ENCODE measurements at places on chromosomes 12 and 14.

- DNase-seq, result no peak
Measured at GRCh38 chr12:80400571-80400991, 43.5 kb upstream of the PTPRQ start.

DNA sequence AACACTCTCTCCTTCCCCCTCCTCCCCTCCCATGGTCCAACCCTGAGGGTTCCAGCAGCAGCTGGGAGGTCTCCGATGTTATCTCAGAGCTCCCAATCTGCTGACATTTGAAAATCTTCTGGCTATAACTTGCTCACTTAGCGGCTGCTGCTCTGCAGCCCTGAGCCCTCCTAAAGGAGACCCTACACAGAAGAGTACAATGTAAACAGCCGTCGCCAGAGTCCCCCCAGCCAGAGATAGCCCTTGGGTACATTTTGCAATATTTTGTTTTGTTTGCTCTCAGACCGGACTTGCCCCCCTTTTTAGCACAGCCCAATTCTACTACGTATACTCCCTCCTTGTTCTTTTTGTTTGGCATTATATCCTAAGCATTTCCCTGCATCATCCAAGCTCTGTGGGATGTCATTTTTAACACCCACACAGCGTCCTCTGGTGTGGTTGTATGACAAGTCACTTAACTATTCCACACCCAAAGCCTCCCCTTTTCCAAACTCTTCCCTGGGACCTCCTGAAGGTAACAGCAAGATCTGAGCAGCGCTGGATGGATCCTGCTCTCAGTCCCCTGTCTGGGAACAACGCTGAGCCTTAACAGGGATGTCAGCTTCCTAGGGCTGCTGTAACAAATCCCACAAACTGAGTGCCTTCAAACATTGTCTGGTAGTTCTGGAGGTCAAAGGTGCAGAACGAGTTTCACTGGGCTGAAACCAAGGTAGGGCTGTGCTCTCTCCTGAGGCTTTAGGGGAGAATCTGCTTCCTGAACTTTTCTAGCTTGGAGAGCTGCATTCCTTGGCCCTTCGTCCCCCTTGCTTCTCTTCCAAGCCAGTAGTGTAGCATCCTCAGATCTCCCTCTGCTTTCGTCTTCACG lies 25.3 kb upstream of the TCL1B start:
- DNase-seq, result no peak

- peak; percentile 19 for DNase-seq
Measured at GRCh38 chr14:61511558-61511948, 183.8 kb upstream of the HIF1A start.

DNA sequence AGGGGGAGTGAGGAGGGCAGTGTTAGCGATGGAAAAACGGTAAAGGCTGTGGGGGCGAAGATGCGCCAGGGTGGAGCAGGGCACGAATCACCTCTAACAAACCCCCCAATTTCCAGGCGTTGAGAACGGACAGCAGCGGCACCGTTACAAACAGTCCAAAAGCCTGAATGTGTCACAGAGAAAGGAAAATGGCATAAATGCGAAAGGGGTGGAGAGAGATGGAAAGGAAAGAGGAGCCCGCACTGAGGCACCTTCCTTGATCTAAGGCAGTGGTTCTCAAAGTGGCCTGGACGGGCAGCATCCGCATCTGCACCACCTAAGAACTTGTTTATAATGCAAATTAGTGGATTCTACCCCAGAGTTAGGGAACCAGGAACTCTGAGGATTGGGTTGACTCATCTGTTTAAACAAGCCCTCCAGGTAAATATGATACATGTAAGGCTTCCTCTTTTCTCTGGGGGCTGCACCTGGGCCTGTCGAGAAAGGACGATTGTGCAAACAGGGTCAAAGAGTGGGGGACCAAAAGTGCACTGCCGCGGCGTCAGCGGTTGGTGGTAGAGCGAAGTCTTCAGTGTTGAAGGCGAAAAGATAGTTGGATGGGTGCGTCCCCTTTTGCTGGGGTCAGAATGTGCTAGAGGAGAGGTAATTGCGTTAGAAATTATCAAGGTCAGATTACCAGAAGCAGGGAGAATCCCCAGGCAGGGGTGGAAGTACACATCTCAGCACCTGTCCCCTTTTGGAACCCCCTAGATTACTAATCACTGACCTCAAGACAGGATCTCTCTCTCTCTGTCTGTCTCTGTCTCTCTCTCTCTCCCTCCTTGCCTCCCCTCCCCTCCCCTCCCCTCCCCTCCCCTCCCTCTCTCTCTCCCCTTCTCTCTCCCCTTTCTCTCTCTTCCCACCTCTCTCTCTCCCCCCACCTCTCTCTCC lies 1.3 kb upstream of the KCNH5 start:
- no peak for DNase-seq

DNA sequence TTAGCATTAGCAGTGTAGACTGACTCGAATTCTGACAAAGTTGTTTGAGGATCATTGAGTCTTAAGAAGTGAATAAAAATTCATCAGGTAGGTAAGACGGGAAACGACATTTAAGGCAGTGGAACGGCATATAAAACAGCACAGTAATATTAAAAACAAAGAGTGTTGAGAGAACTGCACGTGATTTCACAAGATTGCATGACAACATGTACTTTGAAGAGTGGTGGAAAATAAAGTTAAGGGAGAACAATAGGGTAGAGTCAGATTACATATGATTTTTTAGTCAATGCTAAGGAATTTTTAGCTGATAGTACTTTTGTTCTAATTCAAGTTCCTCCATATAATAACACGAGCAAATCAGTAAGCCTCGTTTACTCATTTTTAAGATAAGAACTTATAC lies 115.4 kb downstream of the SOX5 start:
- no peak for DNase-seq

- no peak for DNase-seq
Measured at GRCh38 chr14:52949711-52950409, 990 bp downstream of the FERMT2 start.

GRCh38 chr12:90368081-90368480 lies 586.9 kb downstream of the CCER1 start:
- no peak for DNase-seq

- DNase-seq, result no peak
Measured at GRCh38 chr12:19683178-19683927, 244.1 kb downstream of the AEBP2 start.

DNA sequence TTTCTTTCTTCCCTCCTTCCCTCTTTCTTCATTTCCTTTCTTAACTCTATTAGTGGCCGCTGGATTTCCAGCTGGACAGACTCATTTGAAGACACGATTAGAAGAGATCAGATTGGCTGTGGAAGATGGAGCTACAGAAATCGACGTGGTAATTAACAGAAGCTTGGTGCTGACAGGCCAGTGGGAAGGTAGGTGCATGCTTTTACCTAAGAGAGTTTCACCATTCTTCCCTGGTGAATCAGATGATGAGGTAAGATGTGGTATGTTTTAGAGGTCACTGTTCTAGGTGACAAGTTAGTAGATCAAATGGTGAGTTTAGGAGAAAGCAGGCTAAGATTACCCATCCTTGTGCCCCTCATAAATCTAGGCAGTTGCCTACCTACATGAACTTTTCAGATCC lies 51.6 kb downstream of the DERA start:
- DNase-seq, result no peak

DNA sequence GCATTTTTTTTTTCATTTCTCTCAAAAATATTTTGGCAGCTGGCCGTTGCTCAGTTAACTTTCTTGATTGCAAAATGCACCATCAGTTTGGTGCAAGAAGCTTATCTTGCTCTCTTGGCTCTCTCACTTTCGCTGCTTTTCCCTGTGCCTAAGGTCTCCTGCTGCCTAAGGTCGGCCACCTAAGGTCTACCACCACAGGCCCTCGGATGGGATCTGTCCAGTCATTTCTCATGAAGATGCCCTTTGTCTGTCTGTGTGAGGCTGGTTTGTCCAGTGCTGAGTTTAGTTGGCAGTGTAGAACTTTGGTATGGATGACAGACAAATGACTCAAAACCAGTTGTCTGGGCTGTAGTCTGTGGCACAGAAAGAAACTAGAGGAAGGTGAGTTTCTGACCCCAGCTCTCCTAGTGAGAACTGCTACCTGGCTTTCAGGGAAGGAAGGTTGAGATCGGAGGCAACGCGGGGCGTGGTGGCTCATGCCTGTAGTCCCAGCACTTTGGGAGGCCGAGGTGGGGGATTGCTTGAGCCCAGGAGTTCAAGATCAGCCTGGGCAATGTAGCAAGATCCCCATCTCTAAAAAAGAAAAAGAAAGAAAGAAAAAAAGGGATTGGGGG lies 2.6 kb downstream of the MLXIP start:
- no peak for DNase-seq

All from central memory CD4-positive, alpha-beta T cell (primary cell).